WTC11 (cell line): ENCODE measurements at places on chromosomes 12 and 14.

GRCh38 chr14:101109347-101109638, 205.8 kb upstream of the RTL1 start:
- no peak for DNase-seq

- no peak for DNase-seq
These were observed 2.0 kb downstream of the PRKAB1 start for GRCh38 chr12:119669744-119670472.

- DNase-seq = no peak
These were observed 17.3 kb downstream of the TMED8 start for GRCh38 chr14:77359626-77360025.

- DNase-seq = peak; percentile 25
These were observed 9.7 kb downstream of the TPH2 start for GRCh38 chr12:71948390-71948789.

- DNase-seq = no peak
These were observed 18.9 kb upstream of the NUDT4 start for GRCh38 chr12:93358821-93359220.

DNA sequence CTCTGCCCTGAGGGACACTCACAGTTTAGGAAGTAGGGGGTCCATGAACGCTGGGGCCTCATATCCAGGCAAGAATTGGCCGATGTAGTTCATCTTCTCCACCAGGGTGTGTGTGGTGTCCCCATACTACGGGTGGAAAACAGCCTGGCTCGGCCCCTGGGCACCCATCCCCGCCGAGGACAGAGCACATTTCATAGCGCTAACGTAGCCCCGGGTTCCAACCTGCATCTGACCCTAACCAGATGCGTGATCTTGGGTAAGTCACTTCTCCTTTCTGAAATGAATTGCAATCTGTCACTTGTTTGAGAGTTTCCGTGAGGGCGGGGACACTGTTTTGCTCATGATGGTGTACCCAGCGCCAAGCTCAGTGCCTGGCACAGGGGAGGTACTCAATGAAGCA, 9.0 kb downstream of the HPD start:
- no peak for DNase-seq

DNA sequence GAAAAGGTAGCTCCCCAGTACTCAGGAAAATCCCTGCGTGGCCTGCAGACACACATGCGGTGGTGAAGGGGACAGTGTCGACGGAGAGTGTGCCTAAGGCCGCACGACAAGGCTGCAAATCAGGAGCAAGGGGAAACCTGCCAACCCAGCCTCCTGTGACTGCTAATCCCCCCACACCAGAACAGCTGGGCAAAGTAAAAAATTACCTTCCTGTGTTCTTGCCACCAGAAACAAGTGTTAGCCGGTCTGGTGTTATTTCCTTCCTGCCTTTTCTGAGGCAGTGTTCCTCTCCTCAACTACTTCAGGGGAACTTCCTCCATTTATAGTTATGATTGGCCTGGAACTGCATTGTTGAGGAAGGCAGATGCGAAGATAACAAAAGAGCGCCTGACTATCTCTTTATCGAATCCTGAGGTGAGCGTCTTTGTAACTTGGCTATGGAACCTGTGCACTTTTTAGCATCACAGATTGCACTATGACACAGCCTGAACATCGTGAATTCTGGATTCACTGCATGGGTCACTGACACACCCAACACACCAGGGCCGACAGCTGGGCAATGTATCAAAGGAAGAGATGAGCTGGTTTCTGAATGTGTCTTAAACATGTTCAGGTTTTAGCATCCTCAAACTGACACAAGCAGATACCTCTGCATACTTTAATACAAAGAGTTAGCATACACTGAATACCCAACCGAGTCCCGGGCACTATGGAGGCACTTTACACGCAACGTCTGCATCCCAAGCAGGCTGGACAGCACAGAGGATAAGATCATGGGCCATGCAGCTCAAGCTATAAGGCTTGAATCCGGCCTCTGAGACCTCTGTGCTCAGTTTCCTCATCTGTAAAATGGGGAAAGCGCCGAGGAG, 28.9 kb downstream of the SLC15A4 start:
- DNase-seq = no peak

DNA sequence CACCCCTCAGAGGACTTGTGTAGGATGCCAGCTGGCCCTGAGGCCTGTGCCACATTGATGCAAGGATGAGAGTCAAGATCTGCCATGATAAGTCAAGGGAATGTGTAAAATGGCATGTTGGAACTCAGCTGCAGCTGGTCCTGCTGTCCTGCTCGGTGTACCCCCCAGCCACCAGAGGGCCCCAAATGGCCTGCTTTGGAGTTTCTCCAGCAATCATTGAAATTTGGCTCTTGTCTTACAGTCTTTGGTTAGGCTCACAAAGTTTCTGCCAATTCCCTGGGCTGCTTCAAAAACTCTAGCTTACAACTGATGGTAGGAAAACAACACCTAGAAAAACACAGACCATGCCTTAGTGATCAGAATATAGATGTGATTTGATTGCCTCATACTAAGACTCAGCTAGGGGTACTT, 76.8 kb downstream of the HSD17B6 start:
- DNase-seq = peak; percentile 78
